ENCODE measurements at places on chromosomes 2 and 18.

DNA sequence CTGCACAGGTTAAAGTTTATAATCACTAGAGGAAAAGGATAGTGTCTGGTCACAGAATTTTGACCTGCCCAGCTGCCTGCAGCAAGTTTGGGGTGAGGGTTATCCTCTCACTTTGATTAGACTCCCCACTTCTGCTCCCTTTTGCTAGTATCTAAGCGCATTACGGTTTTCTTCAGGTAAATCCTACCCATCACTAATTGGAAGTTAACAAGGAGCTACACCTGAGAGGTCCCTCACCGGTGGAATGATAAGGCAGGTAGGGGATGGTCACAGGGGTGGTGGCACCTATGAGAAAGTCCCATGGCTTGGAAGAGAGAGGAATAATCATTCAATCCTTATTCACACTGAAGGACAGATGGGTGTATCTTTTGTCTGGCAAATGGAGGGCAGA, 7.6 kb downstream of the BCL2 start:
- no peak for DNase-seq

DNA sequence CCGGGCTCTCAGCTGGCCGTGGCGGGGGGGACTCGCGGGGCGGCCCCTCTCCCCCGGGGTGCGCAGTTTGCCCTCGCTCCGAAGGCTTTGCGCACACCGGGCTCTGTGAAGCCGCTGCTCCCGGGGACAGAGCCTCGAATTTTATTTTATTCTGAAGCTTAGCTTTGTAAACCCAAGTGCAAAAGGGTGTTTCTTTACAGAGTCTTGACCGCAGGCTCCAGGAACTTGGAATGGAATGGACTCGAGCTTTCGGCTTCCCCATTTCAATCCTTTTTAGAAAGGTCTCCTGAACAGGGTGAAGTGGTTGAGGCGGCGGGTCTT, 2.0 kb downstream of the GALR1 start:
- DNase-seq, result no peak

DNA sequence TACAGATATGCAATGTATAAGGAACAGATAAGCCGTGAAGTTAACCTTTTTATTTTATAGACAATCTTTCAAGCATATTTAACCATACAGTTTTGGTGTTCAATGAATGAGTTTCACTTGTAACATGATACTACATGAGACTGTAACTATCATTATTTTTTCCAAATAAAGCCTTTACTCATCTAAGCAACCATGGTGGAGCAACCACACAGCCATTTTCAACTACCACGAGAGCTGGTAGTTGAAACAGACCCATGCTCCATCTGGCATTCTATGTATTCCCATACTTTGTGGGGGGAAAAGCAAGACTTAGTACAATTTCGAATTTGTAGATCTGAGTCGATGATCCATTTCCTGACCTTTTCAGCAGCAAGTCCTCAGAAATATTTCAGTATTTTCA, 159.3 kb upstream of the RND3 start:
- DNase-seq, result no peak

- no peak for DNase-seq
Measured at GRCh38 chr2:215262303-215262702, 49.6 kb upstream of the ATIC start.

GRCh38 chr2:47708801-47709499, 74.0 kb upstream of the MSH6 start:
- DNase-seq, result no peak

DNA sequence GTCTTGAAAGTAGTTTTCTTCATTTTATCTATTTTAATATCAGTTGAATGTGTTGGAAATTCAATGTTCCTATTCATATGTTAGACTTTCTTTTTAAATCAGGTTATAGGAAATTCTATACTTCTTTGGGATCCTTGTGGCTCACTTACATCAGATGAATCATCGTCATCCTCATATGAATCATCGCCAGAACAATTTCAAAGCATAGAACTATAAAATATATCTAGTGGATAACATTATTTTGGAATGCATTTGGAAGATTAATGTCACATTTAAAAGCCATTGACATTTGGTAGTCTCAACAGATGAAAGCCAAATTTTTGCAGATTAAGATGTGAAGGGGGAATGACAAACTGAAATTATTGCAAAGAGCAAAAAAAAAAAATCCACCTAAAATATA, 94.1 kb downstream of the FAM161A start:
- DNase-seq, result no peak

DNA sequence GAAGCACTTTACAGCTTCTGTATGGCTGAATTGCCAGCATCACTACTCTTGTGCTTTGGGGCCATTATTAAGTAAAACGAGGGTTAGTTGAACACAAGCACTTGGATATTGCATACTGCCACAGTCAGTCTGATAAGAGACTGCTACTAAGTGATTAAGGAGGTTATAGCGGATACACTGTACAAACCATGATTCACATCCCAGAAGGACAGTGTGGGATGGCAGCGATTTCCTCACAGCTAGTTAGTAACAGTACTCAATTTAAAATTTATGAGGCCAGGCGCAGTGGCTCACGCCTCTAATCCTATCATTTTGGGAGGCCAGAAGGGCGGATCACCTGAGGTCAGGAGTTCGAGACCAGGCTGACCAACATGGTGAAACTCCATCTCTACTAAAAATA, 2.6 kb upstream of the BMPR2 start:
- DNase-seq, result no peak

- DNase-seq, result no peak
Measured at GRCh38 chr2:152280780-152281179, 54.2 kb upstream of the FMNL2 start.

GRCh38 chr2:201100497-201100896, 15.5 kb upstream of the CFLAR start:
- no peak for DNase-seq

- no peak for DNase-seq
Measured at GRCh38 chr18:74625157-74625556, 27.5 kb downstream of the ZNF407 start.

DNA sequence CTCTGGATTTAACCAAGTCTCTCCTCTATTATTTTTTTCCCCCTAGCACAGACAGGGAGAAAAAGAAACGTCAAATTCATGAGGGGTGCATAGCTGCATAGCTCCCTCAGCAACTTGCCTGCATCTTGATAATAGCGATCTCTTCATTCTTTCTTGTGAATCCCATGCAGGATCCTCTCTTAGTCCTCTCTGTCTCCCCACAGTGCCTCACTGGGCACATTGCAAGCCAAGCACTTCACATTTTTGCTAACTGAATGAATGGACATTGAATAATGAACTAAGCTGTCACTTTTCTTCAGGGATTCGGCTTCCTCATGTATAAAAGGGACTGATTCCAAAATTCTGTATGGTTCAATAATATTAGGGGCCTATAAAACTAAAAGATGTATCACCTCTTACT, 2.9 kb upstream of the EPB41L3 start:
- DNase-seq, result no peak

DNA sequence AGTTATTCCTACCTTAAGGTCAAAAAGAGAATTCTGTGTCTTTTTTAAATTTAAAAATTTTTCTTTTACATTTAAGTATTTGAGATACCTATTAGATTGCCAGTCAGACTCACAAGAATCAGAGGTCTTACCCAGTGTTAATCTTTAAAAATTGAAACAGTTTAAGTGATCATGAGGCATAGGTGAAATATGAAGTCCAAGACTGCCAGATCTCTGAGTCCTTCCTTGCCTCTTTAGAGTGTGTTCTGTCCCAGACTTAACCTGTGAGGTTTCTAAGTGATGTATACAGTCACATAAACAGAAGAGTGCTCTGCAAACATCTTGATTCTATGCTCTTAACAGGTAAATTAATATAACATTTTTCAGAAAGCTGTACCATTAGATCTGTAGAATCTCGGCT, 40.6 kb downstream of the ACTR3 start:
- DNase-seq, result no peak

- DNase-seq, result no peak
Measured at GRCh38 chr2:17912266-17912691, 33.8 kb downstream of the KCNS3 start.

DNA sequence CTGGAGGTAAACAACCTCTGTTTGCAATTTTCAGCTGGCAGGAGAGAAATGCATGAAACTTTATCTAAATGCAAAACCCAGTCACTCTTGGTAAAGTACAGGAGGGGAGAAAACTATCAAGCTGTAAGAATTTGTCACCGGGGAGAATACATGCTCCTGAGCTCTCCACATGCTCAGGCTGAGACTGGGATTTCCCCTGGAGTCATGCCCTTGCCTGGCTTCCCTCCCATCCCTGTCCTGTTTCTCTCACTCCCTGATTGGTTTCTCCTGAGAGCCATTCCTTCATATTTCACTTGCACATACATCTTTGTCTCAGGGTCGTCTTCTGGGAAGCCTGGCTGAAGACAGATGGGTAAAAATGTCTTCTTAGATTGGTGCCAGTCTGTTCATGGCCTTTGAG, 52.9 kb upstream of the SPATS2L start:
- DNase-seq, result no peak

All from stimulated activated CD8-positive, alpha-beta memory T cell treated with anti-CD3 and anti-CD28 coated beads, Interleukin-2, amount 100 ng/mL, for 48 hours (primary cell).